ENCODE measurements at places on chromosomes 5 and 9. TPM values are rescaled to one million over a fixed set of nuclear protein-coding genes. Genes with fewer than 3 reads are reported as not detected.
A peak's percentile ranks its signal among the peaks of the same experiment; 100 is the strongest.

Gene C5orf46
- not detected for polyA plus RNA-seq

DNA sequence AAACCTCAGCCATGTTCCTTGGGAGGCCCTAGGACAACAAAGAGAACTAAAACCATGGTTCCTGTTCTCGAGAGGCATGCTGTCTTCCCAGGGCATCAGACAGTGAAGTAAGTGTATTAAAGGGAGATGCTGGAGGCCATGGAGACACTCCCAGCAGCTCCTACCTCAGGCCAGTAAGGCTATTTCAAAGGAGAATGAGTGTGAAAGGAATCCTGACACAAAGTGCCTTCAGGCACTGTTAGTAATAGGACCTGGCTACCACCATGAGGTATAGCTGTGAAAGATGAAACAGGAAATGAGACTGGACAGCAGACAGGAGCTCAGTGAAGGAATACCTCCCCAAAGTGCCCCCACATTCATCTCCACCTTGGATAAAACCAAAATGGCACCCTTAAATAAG is 71.0 kb downstream of the FANCC start:
- DNase-seq: no peak

GRCh38 chr9:127612939-127613582 is 984 bp downstream of the STXBP1 start:
- DNase-seq: no peak

- no peak for DNase-seq
Observed at GRCh38 chr5:111942661-111943401, 185.8 kb upstream of the NREP start.

DNA sequence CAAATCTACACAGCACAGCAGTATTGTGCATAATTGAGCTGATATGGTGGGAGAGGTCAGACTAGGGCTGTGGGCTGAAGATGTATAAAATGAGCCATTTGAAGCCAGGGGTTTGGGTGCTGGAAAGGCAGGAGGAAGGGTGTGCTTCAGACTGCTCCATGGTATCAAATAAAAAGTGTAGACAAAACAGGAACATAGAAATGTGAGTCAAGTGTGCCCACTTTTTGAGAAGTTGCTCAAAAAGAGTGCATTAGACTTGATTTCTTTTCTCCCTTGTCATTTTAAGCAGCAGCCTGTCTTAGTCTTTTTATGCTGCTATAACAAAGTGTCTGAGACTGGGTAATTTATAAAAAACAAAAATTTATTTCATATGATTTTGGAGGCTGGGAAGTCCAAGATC is 55.8 kb upstream of the ZFAND5 start:
- no peak for DNase-seq

DNA sequence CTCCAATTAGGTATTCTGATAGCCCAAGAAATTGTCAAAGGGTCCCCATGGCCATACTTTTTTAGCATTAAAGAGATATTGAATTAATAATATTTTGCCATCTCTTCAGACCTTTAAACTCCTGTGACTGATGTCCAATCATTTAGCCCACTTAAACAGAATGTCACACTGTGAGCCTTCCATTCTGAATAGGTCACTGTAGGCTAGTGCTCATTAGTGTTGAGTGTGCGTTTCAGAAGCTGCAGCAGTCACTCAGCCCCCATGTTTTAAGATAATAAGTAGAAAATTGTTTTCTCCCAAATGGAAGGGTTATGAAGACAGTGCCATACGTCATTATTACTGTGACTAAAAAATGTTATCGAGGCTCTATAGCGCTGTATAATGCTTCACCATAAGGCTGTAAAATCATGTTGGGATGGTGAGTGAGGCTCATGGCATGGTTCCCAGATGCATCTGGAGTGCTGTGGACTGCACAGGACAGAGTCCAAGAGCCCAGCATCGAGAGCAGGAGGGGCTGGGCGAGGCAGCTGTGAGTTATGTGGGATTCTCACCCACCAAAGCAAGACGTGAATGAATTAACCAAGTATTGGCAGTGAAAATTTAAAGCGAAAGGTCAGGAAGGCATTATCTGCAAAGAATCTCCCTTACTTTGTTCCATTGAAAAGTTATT is 2112.9 kb upstream of the WWC1 start:
- DNase-seq: no peak

DNA sequence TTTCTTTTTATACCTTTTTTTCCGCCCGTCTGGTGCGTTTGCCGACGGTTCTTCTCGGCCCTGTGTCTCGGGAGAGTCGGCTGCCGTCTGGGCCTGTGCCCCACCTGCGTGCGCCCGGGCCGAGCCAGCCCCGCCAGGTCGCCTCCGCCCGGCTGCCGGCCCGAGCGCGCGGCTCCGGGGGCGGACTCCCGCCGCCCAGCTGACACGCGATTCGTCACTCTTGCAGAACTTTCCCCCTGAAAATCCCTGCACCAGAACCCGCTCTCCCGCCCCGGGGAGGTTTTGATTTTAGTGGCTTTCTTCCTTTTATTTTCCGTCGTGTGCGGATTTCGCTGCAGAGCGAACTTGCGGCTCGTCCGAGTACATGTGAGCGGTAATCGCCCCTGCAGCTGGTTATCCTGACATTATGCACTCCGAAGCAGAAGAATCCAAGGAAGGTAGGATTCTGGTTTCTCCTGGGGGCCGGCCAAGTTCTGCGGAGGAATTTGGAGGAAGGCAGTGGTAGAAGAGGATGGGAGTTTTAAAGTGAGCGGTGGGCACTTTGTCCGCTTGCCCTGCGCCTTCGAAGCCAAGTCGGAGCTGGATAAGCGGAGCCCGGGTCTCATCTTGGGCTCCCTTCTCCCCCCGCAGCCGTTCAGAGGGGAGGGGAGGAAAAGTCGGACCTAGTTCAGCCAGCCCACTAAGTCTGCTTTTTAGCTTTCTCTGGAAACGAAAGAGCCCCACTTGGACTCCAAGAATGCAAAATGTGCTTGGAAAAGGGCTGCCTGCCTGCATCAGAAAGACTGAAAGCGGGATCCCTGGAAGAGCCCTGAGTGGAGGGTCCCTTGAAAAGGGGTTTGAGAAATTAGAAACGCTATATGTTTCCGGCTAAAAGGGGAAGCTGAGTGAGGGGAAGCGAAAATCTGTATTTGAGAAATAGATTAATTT is at the start of gene TNFAIP8:
TNFAIP8 (plus strand) TSS at position 335 of the 927 bp plus-strand sequence; CDS start at position 407, 72 bp downstream.
- DNase-seq: no peak

Gene PITX1
- not detected for polyA plus RNA-seq

Gene CD180
- polyA plus RNA-seq: 1.2 TPM

DNA sequence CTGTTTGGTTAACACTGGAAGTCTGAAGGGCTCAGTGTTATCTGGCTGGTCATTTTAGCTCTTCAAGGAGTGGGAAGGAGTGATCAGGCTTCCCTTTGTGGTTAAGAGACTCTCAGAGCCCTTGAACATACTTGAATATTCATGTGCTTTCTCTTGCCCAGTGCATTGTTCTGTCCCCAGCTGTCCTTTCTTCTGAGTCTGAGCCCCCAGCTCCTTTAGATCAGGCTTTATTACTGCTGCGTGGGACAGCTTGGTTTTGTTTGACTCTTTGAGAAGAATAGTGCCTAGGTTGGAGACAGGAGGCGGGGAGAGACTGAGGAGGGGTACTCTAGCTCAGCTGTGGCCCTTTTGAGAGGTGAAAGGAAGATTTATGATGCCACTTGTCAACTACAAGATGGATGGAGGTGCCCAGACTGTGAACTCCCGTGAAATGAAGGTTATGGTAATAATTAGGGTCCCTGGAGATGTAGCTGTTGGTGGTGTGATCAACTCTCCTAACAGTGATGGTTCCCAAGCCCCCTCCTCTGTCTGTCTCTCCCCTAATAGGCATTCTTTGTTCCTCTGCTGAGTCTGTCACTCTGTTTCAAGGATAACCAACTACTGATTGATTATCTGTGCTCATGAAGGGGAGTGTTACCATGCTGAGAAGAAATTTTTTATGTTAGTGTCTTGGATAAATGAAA is 83.1 kb upstream of the GLRA1 start:
- no peak for DNase-seq

- no peak for DNase-seq
Observed at GRCh38 chr5:126115059-126115629, 308.1 kb upstream of the GRAMD2B start.

Gene JADE2
- polyA plus RNA-seq: 12.8 TPM

DNA sequence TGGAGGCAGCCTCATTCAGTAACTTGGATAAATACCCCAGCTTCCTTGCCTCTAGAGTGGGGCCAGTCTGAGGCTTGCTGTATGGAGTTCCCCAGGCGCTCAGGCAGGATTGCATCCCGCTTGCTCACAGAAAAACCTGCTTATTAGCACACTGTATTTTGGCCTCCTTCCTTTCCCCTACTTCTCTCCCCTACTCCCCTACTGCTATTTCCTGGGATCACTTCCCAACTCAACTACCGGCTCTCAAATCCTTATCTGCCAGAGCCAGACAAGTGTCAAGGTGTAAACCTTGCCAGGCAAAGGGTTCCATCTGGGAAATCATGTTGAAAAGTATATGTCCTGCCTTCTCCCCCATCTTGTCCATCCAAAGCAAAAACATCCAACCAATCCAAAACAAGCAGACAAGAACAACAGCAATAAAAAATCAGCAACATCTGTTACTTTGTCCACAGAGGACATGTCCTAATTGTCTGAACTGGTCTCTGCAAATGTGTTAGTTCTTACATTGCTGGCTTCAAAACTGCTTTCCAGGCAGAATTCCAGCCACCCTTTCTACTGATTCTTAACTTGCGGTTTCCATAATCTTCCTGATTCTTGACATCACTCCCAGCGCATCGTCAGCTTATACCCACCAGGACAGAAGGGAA is 164.1 kb upstream of the SEMA6A start:
- DNase-seq: no peak

- DNase-seq: no peak
Observed at GRCh38 chr5:170223906-170224305, 8.9 kb upstream of the C5orf58 start.

Gene BOD1
- 83.3 TPM for polyA plus RNA-seq

Gene IFNA10
- not detected for polyA plus RNA-seq

DNA sequence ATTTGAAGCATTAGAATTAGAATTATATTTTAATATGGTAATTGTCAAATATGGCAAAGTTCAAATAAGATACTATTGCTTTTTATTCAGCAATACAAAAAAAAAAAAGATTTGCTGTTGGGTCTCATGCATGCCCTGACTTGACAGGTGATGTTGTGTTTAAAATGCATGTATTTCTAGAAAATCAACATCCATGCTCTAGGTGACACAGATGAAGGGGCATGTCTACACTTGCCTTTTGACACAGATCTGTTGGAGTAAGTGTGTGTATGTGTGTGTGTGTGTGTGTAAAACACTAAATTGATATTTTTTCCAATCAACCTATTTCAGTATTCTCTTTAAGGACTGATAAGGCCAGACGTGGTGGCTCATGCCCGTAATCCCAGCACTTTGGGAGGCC is 38.1 kb upstream of the SMARCA2 start:
- DNase-seq: no peak

Gene FAM163B
- polyA plus RNA-seq: 0.42 TPM

Gene ARHGEF39
- polyA plus RNA-seq: 9.0 TPM

DNA sequence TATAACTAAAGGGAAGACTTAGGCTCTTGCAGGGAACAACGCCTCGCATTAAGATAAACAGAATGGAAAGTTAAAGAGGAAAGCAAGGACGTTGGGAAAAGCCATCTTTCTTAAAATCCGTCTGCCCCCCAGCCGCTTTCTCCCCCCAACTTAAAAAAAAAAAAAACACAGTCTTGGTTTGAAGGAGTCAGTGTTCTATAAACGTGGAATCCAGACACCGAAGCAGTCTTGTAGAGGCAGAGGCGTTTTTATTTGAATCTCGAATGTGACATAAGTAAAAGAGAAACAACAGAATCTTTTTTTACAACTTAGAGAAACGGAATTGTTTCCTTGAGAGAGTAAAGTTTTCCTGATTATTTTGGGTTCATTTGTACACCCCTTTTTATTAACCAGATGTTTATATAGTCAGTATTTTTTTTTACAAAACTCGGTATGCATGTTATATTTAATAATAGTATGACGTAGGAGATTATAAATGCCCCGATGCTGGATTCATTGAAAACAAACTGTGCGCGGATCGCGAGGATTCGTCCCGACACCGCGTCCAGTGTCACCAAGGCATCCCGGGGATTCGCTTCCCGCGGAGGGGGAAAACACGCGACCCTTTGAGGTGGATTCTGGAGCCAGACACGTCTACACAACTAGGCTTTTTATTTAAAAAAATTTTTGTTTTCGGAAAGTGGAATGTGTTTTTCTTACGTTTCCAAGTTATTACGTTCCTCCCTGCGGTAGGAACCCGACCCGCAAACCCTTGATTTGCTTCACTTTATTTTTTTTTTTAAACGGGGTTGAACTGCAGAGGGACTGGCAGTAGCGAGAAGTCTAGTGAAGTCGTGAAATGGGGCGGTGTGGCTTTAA is 6.7 kb downstream of the PTCH1 start:
- DNase-seq: no peak

Gene PDLIM4
- polyA plus RNA-seq: 15.2 TPM

DNA sequence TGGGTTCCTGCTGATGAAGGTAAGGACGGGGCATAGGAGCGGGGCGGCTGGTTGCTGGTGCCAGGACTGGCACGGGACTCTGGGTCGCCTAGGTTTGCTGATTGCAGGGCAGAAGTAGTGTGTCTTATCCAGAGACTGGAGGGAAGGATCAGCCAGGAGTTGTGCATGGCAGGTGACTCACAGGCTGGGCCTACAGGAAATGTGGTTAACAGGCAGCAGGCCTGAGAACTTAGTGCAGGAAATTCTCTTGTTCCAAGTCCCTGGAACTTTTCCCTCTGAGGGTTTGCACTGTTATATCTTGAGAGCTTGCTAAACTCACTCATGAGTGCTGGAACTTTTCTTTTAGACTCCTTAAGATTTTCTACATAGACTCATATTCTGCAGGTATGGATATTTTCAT is 95.1 kb downstream of the ANXA2R start:
- no peak for DNase-seq

DNA sequence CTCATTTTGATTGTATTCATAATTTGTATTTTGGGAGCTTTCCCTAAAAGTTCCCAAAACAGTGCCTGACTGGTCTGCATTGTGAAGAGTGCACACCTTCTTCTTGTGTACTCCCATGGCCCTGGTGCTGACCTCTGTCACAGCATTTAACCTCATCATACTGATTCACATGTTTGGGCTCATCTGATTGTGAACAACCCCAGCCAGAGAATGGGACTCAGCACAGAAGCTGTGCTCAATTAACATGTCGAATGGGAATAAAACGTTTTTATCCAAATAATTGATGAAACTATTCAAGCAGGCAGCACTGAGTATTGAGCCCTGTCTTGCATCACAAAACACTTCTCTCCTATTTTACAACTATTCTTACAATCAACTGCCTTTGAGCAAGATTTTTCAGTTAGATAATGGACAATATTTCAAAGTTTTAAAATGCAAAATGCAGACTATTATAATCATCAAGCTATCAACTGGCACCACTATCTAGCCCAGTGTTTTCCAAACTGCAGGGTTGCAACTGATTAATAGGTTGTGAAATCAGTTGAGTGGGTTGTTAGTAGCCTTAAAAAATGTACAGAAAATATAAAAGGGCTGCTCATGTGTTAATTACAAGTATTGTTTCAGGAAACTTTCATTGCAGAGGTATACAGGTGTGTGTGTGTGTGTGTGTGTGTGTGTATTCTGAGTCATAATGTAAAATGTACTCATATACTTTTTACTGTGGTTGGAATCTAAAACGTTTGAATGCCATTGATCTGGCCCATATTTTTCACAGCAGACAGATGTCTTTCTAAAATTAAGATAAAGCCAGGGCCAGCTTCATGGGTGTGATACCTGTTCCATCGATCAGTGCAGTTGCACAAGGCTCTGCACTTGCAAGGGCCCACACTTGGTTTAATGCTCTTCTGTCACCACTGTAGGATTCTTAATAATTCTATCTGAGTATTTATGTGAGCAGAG is 190.5 kb downstream of the PIK3R1 start:
- DNase-seq: no peak

GRCh38 chr5:75611311-75612225 is at the start of gene ANKDD1B:
ANKDD1B (plus strand) TSS chr5:75611453; CDS start chr5:75611635, 182 bp downstream.
- DNase-seq: no peak

Gene FOXD4L5
- polyA plus RNA-seq: 0.13 TPM

- DNase-seq: peak; percentile 4
Observed at GRCh38 chr9:21741151-21741550, 61.3 kb upstream of the MTAP start.
